Amniotic stem cell (primary cell): ENCODE measurements at places on chromosomes 3 and 15.

DNA sequence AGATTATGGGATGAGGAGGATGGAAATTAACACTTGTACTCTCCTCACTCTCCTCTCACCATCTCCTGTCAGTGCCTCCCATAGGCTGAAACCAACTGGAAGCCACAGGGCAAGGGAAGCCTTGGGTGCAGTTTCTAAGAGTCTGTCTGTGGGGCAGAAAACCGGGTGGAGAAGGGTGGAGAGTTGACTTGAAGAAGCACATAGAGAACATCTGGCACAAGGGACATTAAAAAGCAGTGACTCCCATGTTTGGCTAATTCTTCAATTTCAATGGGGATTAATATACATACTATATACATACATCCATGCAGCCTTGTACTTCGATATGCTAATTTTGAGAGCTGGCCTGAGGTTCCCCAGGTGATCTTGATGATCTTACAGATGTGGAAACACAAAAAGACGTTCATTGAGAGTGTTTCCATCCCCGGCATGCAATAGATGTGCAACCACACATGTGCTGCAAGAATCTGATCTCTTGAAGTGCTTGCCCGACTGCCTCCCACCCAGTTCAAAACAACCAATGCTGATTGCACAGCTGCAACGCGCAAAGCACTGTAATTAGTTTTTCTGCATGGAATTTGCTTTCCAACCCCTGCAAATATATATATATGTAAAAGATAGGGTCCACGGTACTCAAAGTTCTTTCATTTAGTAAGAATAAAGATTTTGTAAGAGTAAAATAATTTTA, 121.9 kb upstream of the TMC3 start:
- no peak for DNase-seq

DNA sequence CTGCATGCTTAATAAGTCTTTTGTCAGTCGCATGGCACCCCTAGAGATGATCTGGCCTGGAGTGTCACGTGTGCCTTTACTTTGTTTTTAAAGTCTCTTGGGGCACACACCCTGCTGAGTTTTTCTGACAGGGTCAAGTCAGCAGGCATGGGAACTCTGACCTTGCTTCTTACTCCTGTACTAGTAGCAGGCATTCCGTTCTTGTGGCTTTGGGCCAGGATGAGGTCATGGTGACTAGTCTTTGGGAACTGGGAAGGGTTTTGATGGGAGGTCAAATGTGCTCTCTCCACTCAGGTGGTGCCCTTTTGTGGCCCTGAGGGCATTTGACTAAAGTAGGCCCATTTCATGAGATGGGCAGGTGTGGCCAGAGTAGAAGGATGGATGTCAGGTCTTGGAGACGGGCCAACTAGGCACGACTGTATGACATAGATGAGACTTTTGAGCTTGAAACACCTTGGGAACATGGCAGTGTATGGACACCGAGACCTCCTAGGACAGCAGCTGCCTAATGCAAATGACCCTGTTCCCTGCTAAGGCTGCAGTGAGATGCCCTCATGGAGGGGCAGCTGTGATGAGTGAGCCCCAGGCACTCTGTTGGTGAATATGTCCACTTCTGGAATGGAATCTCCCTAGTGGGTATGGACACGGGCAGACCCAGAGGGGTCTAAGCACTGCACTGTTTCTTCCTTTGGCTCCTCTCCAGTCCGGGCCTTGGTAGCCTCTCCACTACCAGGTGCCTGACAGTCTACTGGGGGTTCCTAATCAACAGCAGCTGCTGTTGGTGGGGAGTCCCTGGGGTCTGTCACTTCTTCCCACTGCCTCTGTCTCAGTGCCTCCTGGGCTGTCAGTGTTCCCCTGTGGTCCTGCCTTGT, 16.4 kb downstream of the SRPRB start:
- no peak for DNase-seq

GRCh38 chr15:60259469-60259868, 138.3 kb downstream of the ANXA2 start:
- DNase-seq = no peak

- no peak for DNase-seq
Observed at GRCh38 chr3:116388867-116389385, 56.4 kb downstream of the LSAMP start.

DNA sequence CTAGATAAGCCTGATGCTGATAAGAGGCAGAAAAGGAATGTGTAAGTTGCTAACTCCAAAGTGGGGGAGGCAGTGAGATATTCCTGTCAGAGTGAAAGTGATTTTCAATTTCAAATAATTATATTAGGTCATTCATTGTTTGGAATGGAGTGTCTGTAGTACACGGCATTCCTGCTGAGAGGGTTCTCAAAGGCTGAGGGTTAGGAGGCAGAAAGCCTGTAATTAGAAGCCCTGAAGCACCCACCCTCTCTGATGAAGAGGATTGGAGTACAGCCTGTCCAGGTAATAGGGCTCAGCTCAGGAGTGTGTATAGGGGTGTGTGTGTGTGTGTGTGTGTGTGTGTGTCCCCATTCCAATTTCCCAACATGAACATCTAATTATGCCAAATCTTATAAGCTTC, 486.8 kb downstream of the MAGI1 start:
- DNase-seq = no peak

DNA sequence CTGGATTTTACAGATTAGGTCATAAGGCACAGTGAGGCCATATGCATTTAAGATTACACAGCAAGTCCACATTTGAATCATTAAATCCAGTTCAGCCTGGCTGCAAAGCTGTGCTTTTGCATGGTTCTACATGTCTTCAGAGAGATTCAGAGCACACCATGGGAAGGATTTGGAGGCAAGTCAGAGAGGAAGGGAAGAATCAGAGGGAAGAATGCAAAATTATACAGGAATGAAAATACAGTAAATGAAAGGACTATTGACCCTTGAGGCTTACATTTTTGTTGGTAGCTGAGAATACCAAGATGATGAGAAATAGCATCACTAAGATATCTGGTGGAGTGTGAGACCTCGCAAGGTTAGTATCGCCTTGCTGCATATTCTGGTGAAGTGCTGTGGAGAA, 13.9 kb downstream of the FILIP1L start:
- DNase-seq = no peak
